ENCODE measurements at places on chromosomes 5 and 9. TPM values are rescaled to one million over a fixed set of nuclear protein-coding genes. Genes with fewer than 3 reads are reported as not detected.

The PCDHB9 gene
- total RNA-seq, result 1.6 TPM

The OR2Y1 gene
- not detected for total RNA-seq

- no peak overlapping the region for H3K4me3 ChIP-seq
- H3K27me3 ChIP-seq, result no peaks in the 10 kb centered on the region
- H3K27ac ChIP-seq, result no peak overlapping the region
- no peaks in the 10 kb centered on the region for H3K4me1 ChIP-seq
- DNase-seq, result no peak
These were observed 62.0 kb upstream of the ASS1 start for GRCh38 chr9:130382636-130383349.

- H3K36me3 ChIP-seq, result no peaks in the 10 kb centered on the region
- H3K4me3 ChIP-seq, result no peak overlapping the region
- no peak overlapping the region for H3K27ac ChIP-seq
These were observed 75.7 kb downstream of the WNK2 start for GRCh38 chr9:93259490-93260262.

GRCh38 chr9:8078641-8079140 lies 279.1 kb upstream of the DMAC1 start:
- H3K4me1 ChIP-seq, result no peaks in the 10 kb centered on the region
- no peak for DNase-seq
- no peak overlapping the region for H3K27ac ChIP-seq
- H3K4me3 ChIP-seq, result no peak overlapping the region

DNA sequence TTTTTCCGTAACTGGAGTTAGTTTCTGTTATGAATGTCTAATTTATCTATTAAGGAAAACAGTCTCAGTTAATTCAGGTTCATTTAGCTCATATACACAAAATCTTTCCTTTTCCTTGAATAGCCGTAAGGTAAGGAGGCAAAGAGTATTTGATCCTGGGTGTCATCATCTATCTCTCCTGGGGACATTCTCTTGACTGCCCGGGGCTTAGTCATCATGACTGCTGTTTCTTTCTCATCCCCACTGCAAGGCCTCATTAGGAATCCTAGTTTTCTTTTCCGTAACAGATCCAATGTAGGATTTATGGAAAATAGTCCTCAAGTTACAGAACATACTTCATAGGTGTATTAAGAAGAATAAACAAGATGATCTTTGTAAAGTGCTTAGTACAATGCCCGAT lies 134.9 kb upstream of the CHD1 start:
- H3K27me3 ChIP-seq, result no peaks in the 10 kb centered on the region
- no peak for DNase-seq
- peaks cover 8% of the 10 kb centered on the region for H3K4me1 ChIP-seq
- no peaks in the 10 kb centered on the region for H3K36me3 ChIP-seq
- H3K27ac ChIP-seq, result no peak overlapping the region
- no peak overlapping the region for H3K4me3 ChIP-seq

DNA sequence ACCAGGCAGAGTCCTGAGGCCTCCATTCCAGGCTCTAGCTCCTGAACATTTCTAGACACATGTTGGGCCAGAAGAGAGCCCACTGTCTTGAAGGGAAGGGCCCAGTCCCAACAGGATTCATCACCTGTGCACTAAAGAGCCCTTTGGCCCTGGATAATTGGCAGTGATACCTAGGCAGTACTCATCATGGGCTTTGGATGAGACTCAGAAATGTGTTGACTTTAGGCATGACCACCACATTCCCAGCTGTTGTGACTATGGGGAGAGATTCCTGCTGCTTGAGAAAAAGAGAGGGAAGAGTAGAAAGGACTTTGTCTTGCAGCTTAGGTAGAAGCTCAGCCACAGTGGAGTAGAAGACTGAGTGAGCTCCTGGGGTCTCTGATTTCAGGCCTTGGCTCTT lies 138.4 kb upstream of the DAPK1 start:
- H3K4me3 ChIP-seq, result no peak overlapping the region
- no peak overlapping the region for H3K27ac ChIP-seq
- no peaks in the 10 kb centered on the region for H3K4me1 ChIP-seq
- H3K27me3 ChIP-seq, result no peaks in the 10 kb centered on the region

All from left lung (tissue), 14 donors.